IMR-90 (cell line): ENCODE measurements at places on chromosomes 12 and 14. TPM values are rescaled to one million over a fixed set of nuclear protein-coding genes. Genes with fewer than 3 reads are reported as not detected.

DNA sequence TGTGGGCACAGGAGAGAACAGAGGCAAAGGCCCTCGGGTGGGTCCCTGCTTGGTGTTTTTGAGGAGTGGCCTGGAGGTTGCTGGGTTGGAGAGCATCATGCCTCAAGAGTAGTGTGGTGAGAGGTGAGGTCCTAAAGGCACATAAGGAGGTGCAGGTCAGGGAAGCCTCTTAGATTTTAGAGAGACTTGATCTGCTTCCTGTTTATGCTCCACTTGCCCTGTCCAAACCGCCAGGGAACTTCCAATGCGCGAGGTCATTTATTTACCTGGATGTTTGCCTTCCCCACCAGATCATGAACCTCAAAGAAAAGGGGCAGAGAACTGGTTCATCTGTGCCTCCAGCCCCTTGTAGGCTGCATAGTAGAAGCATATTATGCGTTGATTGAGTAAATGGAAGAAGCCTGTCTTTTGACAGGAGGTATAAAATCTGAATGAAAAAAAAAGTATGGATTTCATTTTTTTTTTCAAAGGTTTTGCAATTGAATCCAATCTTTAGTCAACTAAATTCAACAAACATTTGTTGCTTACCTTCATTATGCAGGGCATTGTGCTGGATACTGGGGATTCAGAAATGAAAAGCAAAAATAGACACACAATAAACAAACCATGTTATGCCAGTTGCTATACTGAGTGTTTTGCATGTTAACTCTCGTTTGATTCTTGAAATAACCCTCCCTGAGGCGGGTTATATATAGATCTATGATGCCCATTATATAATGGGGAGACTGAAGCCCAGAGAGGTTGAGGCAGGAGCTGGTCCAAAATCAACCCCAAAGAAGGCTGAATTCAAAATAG, 485.2 kb downstream of the VRK1 start:
- no peak for DNase-seq

The SAMD15 gene
- total RNA-seq: 1.3 and 1.7 TPM in 2 replicates

- DNase-seq: peak; percentile 73
Observed at GRCh38 chr12:5467931-5468330, 36.0 kb downstream of the NTF3 start.

- DNase-seq: no peak
Observed at GRCh38 chr14:98954349-98955000, 317.5 kb downstream of the BCL11B start.

DNA sequence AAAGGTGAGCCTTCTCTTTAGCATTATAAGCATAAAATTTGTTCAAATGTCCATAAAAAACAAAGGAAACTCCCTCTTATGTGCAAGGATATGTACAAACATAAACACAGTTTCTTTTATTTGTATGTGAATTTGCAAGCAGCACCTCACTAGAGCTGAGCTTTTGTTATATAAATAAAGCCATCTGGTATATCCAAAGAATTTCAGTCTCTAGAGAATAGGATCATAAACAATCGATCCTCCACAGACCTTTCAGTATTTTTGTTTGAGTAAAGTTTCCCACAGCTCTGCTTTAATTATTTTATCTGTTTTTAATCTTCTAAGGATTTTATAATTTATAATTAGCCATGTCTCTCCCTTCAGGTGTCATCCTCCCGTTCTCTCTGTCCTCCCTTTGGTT, 89.2 kb downstream of the OTOGL start:
- peak; percentile 49 for DNase-seq

The CLEC4A gene
- 0.28 TPM in 1 of 2 replicates, not detected in the other for total RNA-seq

DNA sequence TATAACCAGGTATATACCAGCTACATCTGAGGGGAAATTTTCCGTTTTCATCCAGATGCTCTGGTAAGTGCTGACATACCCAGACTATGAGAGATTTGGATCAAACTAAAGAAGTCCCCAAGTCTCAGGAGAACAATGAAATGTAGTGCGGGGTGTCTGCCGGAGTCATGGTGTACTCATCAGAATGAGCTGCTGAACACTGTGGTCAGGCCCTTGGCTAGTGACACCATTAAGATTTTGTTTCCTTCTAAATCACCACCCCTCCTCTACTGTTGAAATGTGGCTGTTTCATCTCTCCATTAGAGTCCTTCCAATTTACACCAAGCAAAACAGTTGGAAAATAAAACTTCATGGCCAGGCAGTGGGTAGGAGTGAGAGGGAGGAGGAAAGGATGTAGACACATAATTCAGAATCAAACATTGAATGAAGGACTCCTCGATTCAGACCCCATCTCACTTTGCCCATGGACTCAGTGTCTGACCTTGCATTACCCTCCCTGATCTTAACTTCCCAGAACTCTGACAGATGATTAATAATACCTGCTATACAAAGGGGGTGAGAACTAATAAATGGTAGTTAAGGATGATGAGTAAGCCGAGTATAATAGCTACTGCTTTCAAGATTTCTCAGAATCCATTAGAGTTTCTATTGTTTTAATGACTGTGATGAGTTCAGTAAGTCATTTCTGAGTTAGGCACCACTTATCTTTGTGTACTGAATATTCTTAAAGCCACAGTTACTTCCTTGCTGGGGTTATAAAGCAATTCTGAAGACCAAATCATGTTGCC, 127.4 kb downstream of the CRADD start:
- DNase-seq: no peak

- peak; percentile 40 for DNase-seq
Observed at GRCh38 chr14:93073910-93074769, 41.6 kb downstream of the ITPK1 start.

DNA sequence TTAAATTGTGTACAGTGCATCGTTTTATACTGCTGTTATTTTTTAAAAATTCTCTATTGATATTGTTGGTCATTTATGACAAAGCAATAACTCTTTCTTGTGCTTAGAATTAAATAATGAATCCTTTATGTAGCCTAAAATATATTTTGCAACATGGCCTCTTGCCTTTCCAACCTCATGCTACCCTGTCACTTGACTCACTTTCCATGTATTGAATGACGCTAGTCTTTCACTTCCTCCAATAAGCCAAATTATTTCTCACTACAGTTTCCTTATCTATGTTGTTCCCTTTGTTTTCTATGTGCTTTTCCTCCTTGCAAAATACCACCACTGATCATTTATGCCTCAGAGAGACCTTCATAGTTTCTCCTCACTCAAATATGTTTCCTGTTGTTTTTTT, 16.3 kb upstream of the EPYC start:
- no peak for DNase-seq

- peak; percentile 58 for DNase-seq
Observed at GRCh38 chr14:51644217-51644933, 7.3 kb upstream of the FRMD6 start.

- peak; percentile 67 for DNase-seq
Observed at GRCh38 chr14:21039585-21040369, 2.4 kb upstream of the RNASE7 start.

The CLEC4C gene
- total RNA-seq: not detected in 2 replicates

- peak; percentile 12 for DNase-seq
Observed at GRCh38 chr12:92096346-92097136, 49.1 kb downstream of the BTG1 start.

DNA sequence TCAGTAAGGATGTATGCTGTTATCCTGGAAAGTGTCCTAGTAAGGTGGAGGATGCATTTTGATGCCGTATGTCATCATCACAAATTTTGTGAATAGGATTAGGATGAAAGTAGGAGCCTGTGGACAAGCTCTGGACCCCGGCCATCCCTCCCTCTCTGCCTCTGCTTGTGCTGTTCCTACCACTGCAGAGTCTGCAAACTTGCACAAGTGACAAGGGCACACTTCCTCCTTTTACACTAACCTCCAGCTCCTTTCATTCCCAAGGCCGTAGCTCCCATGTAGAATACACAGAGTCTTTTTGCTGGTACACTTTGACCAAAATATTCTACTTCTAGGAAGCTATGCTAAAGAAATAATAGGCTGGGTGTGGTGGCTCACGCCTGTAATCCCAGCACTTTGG, 13.3 kb upstream of the TMCC3 start:
- DNase-seq: no peak

GRCh38 chr14:77822307-77822706, 22.4 kb downstream of the ADCK1 start:
- DNase-seq: no peak

GRCh38 chr14:61177279-61178225, 103.6 kb downstream of the TMEM30B start:
- DNase-seq: peak; percentile 31

GRCh38 chr12:69211160-69211559, 28.2 kb upstream of the CPSF6 start:
- DNase-seq: no peak

DNA sequence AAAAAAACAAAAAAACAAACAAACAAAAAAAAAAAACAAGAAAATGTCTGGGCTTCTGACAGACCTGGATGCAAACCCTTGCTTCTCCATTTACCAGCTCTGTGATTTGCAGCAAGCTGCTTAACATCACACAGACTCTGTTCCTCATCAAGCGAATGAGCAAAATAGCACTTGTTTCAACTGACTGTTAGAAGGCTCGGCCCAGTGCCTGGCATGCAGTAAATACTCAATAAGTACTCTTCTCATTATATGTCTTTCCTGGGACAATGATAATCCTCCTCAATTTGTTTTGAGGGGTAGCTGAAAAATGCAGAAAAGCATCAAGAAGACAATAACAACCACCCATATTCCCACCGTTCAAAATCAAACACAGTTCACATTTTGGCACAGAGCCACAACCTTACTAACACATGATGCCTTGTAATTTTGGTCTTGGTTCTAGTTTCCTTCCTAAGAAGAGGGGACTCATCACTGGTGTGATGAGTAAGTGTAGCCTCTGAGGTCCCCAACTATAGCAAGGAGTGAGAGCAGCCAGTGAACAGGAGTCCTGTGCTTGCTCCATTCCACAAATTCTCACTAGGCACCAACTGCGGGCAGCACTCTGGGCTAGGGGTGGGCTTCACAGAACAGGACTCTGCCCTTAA, 60.4 kb downstream of the TTC7B start:
- DNase-seq: peak; percentile 38

DNA sequence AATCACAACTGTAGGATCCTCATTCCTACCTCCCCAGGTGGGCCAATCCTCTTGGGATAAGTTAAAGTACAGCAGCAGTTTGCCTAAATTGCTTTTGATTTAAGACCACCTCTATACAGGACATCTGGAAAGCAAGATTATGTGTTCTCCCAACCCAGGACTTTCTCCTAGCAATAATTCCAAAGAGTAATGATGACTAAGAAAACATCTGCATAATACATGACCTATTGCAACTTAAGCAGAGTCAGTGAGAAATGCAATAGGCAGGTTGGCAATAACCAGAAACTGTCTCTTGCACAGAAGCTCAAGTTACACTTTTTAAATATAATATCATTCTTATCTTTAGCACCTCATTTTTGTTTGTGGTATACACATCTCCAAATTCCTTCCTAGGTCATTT, 275.4 kb downstream of the TRHDE start:
- DNase-seq: peak; percentile 72

DNA sequence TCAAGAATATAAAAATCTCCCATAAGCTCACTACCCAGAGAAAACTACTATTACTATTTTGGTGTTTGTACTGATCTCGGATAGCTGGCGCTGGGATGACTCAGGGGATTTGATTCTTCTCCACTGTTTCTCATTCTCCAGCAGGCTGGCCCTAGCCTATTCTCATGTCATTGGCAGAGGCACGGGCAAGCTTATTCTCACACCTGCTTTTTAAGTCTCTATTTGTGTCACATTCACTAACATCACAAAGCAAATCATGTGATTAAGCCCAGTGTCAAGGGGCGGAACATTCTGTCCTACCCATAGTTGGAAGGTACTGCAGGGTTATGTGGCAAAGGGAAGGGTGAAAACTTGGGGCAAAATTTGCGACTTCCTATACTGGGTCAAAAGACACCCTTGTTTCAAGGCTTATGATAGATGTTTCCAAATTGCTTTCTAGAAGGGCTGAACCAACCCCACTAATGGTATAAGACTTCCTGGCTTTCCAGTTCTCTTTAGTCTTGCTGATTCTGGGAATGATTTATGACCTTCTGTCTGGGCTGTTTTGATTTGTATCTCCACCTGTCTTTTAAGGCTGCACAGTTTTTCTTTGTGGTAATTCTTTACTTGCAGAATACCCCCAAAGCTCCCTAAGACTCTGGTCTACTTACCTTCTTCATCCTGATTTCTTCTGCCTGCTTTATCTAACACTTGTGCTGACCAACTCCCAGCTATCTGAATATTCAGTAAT, 406.4 kb downstream of the NRXN3 start:
- no peak for DNase-seq

DNA sequence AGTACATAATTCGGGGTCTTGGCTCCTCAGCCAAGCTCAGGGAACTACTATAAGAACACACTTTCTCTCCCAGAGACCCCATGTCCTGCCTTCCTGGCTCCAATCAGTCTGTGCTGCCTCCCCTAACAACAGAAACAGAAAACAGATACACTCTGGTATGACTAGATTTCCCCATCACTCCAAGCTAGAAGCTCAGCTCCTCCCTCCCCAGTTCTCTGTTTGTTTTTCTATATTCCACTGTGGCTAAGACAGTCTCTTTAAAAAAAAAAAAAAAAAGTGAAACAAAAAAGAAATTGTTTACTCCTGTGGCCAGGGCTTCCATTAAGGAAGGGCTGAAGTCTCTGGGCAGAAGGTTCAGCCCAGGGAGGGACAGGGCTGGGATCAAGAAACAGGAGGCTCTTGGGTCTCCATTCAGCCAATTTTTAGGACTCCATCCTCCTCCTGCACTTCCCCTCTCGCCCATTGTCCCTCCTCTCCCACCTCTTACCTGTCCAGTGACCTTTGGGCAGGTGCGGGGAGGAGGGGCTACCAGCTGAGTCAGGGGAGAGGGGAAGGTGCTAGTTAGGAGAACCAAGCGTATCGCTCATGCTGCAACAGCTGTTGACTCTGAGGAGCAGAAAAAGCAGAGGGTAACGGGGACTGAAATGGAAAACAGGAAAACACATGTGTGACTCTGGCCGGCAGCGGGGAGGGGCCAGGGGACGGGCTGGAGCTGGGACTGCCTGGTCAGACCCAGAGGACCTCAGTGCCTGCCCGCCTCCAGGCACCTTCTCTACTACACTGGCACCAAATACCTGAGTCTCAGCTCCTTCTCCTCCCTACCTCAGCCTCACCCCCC, 4.1 kb upstream of the SLC7A7 start:
- DNase-seq: peak; percentile 85

DNA sequence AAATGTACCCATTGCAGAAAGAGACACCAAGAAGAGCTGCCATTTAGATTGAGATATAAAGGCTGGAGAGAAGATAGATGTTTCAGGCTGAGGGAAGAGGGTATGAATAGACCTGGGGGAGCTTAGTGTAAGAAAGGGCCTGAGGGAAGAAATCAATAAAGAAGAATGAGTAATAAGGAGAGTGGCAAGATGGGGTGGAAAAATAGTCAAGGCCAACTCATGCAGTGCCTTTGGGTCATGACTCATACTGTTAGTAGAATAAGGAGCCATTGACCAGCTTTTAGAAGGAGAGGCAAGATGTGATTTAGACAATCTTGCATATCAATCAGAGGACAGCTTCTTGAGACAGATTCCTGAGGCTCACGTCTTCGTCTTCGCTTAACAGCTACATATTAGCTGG, 287.5 kb downstream of the DUSP6 start:
- DNase-seq: peak; percentile 71
